ENCODE measurements at places on chromosomes 2 and 18.

GRCh38 chr2:188984065-188984491, 9.9 kb downstream of the COL3A1 start:
- DNase-seq, result no peak

GRCh38 chr18:30682672-30683071, 359.9 kb downstream of the DSC3 start:
- DNase-seq, result no peak

DNA sequence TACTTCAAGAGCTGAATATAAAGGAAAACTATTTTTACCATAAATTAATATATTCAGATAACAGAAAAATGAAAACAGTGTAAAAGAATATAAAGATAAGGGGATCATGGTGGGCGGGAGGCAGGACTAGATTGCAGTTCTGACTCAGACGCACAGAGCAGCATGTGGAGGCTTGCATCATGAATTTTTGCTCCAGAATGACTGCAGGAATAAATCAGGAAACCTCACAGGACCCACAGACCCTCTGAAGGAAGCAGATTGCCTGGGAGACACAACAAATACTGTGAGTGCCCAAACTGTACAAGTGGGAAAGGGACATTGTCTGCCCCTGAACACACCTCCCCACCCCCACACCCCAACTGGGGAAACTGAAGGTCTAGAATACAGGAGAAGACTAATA, 19.2 kb upstream of the SIGLEC15 start:
- DNase-seq, result no peak

DNA sequence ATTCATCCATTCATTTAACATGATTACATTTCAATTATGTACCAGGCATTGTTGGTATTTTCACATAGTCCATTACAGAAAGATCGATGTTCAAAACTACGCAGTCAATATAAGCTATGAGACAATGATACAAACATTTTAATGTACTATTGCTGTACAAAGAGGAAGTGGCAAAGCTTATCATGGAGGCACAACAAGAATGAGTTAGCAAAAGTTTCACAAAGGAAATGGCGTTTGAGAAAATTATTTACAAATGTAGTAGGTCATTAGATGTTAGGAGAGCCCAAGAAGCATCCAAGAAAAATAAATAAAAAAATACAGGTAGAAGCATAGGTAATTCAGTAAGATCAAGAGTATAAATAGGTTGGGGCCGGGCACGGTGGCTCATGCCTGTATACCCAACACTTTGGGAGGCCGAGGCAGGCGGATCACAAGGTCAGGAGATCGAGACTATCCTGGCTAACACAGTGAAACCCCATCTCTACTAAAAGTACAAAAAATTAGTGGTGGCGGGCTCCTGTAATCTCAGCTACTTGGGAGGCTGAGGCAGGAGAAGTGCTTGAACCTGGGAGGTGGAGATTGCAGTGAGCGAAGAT, 1730.8 kb upstream of the CELF4 start:
- DNase-seq, result no peak

DNA sequence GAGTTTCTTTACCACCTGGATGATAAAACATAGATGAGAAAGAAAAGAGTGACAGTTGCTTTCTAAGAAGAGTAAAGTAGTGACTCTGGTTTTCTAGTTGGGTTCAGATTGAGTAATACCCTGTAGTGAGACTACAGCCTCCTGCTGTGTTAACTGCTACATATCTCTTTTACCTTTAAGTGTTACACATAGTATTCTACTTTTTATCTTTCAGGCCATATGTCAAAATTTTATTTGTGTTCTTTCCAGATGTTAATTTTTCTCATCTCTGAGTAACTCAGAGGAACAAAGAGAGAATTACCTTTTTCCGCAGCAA, 348.2 kb downstream of the CTNNA2 start:
- no peak for DNase-seq

DNA sequence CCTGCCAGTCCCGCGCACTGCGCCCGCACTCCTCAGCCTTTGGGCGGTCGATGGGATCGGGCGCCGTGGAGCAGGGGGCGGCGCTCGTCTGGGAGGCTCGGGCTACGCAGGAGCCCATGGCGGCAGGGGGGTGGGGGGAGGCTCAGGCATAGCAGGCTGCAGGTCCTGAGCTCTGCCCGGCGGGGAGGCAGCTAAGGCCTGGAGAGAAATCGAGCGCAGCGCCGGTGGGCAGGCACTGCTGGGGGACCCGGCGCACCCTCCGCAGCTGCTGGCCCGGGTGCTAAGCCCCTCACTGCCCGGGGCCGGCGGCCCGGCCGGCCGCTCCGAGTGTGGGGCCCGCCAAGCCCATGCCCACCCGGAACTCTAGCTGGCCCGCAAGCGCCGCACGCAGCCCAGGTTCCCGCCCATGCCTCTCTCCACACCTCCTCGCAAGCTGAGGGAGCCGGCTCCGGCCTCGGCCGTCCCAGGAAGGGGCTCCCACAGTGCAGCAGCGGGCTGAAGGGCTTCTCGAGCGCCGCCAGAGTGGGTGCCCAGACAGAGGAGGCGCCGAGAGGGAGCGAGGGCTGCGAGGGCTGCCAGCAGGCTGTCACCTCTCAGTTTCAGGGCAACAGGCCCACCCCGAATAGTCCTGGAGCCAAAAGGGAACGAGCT, 74.1 kb downstream of the PSMG2 start:
- peak; percentile 46 for DNase-seq

DNA sequence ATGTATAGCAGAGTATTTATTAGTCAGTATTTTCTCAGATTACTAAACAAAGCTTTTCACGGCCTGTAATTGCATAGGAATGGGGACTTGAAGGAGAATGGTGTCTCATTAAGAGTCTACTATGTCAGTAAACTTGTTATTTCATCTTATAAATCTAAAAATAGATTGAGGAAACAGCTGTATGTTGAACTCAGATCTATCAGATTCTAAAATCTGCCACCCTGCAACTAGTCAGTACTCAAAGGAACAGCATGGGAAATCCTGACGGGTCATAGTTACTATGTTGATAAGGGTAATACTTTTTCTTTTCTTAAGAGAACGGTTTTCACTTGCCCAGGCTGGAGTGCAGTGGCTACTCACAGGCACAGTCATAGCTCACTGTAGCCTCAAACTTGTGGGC, 70.2 kb upstream of the EMILIN2 start:
- DNase-seq, result no peak

GRCh38 chr2:96684883-96685576, 42.5 kb downstream of the FER1L5 start:
- DNase-seq, result no peak

- no peak for DNase-seq
Measured at GRCh38 chr2:147352264-147353071, 492.4 kb upstream of the ACVR2A start.

DNA sequence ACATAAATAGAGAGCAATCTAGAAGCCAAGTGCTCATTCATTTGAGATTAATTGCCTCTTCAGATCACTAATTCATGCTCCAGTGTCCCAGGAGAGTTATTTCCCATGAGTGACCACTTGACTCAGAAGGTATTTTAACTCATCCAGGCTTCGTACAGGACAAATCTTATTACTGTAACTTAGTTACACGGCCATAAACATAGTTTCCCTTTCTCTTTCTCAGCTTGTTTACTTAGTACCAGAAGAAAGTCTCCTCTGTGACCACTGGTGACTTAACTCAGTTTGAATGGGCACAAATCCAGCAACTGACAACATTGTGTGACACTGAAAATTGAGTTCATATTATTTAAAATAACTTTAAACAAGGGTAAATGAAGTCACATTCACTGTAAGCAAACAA, 25.3 kb downstream of the MMADHC start:
- DNase-seq, result no peak

DNA sequence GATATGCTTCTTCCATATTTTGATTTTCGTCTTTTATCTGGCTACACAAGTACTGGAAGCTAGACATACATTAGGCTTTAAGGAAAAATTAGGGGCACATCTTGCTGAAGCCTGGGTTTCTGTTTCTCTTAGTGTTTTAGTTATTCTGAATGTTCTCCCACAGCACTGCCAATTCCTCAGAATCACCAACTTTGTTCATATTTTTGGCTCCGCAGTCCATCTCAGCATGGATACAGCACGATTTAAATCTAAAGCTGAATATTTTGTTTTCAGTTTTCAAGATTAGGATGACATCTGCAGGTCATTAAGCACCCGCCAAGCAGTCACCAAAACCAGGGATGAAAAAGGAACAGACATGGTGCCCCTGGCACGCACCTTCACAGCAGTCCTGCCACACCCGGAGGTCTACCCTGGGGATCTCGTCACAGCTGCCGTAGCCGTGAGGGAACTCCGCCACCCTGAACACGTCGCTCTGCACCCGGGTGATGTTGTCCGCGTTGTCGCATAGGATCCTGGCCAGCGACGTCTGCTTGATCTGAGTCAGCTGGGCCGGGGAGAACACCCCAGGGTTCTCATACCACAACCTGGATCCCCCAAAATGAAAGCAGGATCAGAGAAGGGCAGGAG, 101.2 kb downstream of the PXDN start:
- no peak for DNase-seq

- DNase-seq, result no peak
Measured at GRCh38 chr18:27185897-27186296, 789 bp upstream of the CHST9 start.

- no peak for DNase-seq
Measured at GRCh38 chr2:7119132-7119835, 202.1 kb downstream of the RNF144A start.

DNA sequence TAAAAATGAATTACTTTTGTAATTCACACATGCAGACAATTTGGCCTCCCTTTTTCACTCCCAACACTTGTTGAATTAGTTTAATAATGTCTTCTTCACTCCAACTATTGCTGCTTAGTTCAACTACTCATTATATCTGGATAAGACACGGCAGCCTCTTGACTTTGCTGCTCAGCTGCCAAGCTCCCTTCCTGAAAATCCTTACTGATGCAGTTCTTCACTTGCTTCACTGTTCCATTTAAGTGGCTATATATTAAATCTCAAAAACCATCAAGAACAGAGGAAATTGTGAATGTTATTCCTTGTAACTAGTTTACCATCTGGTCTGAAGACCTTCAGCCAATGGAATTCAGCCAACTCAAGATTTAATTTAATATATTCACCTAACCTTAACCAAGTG, 127.1 kb downstream of the NCOA1 start:
- DNase-seq, result no peak
